T-helper 1 cell (primary cell): ENCODE measurements at places on chromosomes 5 and 9.

GRCh38 chr9:116639251-116639741, 47.8 kb upstream of the TRIM32 start:
- DNase-seq = no peak

DNA sequence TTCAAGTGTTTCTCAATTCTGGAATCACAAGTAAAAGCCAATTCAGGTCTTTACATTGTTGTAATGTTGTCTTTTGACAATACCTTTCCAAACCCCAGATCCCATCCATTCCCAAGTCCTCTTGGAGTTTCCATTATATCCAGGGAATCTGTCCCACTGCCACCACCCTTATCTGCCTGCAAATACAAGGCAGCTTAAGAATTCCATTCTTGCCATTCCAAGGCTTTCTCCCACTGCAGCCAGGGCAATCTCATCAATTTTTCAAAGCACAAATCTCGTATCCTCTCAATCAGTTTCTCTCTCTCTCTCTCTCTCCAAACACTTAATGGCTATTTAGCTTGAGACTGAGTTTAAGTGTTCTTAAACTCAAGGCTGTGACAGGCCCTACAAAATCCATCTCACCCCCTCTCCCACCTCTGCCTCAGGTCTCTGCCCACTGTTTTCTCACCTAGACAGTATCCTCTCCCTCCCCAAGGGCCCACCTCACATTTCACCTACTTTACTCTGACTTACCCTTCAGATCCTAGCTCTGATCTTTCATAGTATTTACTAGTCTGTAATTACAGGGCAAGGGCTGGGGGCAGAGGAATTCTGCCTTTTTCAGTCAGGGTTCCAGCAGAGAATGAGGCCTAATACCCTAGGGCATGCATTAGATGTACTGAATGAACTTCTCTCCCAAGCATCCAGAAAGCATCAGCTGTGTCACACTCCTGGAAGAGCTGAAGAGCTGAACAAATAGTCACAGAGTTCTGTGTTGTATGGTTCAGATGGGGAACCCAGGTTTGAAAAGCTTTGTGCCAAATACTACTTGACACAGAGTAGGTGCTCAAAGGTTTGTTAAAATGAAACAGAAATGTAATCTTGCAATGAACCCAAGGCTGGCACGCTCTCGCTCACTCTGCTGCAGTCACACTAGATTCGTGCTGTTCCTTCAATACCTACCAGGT, 46.0 kb downstream of the RAPGEF1 start:
- no peak for DNase-seq

- DNase-seq = no peak
Observed at GRCh38 chr5:13989832-13990231, 45.3 kb upstream of the DNAH5 start.

DNA sequence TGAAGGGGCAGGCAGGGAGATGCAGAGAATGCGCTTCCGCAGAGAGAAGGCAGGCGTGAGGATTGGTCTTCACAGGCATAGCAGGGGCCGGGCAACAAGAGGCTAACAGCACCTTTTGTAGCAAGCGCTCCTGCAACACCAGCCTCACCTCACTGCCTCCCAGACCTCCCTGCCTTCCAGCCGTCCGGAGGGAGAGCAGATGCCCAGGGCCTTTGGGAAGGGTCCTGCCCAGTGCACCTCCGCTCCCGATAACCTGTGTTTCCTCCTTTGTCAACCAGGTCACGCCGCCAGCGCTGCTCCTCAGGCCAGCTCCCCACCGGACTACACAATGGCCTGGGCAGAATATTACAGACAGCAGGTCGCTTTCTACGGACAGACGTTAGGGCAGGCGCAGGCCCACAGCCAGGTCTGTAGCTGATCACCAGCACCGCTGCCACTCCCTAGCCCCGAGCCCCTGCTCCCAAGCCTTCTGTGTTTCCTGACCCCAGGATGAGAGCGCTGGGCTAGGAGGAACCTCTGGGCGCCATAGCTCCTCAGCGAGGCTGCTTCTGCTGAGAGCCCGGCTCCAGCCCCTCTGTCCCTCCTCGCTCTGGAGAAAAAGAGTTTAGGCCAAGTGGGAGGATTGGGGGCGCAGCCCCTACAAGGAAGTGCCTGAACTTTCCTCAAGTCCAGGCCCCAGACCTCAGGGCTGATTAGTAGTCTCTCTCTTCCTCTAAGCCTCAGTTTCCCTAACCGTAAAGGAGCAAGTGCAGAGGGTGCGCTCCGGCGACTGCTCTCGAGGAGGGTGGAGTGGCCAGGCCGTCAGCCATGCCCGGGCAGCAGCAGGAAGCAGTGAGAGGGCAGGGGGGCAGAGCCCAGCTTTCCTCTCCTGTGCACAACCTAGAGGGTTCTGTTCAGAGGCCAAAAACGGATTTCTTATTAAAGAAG, 28.4 kb upstream of the PRDM12 start:
- no peak for DNase-seq

DNA sequence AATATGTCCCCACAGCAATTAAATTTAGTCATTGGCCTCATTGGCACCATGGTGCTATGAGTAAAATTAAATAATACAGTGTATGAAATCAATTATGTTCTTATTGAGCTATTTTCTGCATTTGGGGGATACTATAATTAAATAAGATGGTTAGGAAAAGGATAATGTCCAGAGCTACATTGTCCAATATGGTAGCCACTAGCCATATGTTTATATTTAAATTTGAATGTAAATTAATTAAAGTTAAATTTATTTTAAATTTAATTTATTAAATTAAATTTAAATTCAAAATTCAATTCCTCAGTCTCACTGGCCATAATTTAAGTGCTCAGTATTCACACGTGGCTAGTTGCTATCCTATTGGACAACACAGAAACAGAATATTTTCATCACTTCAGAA, 115.7 kb downstream of the SPATA31D1 start:
- DNase-seq = no peak

DNA sequence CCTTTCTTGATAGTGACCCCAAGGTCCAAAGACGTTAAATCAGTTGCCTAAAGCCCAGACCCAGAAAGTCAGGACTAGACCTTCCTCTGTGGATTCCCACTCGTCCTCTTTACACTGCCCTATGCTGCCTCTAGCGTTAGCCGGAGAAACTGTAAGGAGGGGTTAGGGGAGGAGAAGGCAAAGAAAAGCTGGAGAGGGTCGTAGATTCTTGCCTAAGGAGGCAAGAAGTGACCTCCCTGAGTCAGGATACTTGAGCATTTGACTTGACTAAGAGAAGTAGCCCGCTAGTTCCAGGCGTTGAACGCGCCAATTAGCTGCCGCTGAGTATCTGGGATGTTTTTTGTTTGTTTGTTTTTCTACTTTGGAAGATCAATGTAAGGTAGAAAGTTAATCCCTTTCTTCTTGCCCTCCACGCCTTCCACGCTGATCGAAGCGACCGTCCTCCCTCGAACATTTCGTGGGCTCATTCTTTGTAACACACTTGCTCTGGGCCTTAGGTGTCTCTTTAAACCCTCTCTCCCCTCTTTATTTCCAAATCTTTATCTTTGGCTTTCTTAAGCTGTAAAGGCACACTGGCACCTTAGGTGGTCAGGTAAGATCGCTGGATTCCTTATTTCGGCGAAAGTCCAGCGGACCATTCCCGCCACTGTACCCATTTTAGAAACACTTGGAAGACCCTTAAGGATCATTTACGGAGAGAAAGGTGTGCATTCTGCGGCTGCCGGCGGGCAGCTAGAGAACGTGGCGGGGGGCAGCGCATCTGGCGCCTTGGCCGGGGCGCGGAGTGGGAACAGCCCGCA, 5.1 kb upstream of the RGMB start:
- no peak for DNase-seq

- DNase-seq = no peak
Observed at GRCh38 chr5:7348168-7348854, 47.6 kb upstream of the ADCY2 start.

DNA sequence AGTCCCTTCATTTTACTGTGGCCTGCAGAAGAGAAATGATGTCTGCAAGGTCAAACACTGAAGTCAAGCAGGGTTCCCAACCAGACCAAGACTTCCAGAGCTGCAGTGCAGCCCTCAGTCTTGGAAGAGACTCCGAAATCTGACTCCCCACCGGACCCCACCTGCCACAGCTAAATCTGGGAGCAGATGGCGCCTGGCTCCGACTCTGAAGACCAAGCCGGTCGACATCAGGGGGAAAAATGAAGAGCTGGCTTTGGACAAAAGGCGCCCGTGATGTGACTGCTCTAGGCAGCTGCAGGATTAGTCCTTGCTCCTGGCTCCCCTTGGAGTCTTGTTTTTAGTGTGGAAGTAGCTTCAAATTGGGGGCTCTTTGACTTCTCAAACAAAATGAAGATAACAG, 72.4 kb upstream of the ZNF622 start:
- no peak for DNase-seq

DNA sequence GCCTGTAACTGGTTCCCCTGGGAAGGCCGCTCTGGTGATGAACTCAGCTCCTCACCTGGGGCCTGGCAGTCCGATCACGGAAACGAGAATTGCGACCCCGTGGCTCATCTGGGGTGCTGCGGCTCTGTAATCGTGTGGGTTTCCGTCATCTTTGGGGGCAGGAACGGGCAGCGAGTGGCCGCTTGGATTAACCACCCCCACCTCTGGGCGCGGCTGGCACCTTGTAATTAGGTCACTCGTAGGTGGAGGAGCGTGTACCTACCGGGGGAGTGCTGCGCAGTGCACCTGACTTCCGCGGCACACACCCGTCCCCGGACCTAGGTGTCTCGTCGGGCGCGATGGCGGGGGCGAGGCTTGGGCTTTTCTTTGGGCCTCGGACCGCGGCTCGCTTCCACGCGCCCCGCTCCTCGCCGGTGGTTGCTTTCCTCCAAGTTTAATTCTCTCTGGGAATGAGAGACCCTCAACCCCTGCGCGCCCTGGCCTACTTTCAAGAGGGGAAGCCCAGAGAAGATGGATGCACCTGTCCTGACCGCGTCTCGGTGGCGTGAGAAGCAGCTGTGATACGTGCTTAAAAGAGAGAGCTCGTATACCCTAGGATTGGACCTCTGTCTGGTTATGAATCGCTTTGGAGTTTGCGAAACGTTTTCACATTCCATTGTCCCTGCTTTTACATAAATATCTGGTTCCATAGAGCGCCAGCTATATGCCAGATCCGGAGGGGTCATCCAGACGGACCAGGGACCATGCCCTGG, 744 bp upstream of the PPP2CA start:
- no peak for DNase-seq

DNA sequence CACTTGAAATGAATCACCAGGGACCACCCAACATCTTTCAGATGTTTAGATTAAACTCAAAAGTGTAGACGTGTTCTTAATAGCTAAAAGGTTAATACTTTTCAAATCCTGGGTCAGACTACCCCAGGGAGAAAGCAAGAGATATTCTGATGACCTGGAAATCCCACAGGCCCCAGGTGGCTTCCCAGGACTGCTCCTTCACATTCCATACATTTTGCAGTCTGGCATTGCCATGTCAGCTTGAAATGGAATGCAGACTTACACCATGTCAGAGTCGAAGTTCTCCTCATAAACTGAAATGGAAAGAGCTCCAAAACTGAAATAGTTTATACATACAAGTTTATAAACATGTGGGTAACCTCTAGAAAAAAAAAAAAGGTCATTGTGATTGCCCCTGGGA, 61.5 kb downstream of the TMEM167A start:
- no peak for DNase-seq

GRCh38 chr5:28714907-28715698, 1676.7 kb upstream of the CDH9 start:
- DNase-seq = no peak

DNA sequence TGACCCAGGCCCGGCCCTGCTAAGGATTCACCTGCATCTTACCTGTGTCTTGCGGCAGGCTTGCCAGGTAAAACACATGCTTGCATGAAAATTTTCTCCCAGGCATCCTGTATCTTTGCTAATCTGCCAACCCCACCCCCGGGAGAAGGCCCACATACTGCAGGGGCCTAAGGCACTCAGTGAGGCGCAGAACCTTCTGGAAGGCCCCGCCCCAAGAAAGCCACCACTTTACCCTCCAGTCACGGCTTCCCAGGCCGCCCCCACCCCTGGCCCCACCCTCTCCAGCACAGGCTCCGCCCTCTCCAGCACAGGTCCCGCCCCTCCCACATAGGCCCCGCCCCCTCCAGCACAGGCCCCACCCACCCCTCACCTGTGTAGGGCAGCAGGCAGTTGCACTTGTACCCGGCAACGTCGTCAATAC, 29.8 kb upstream of the SEC16A start:
- DNase-seq = no peak

- no peak for DNase-seq
Observed at GRCh38 chr9:128153060-128153946, 4.0 kb downstream of the LCN2 start.

DNA sequence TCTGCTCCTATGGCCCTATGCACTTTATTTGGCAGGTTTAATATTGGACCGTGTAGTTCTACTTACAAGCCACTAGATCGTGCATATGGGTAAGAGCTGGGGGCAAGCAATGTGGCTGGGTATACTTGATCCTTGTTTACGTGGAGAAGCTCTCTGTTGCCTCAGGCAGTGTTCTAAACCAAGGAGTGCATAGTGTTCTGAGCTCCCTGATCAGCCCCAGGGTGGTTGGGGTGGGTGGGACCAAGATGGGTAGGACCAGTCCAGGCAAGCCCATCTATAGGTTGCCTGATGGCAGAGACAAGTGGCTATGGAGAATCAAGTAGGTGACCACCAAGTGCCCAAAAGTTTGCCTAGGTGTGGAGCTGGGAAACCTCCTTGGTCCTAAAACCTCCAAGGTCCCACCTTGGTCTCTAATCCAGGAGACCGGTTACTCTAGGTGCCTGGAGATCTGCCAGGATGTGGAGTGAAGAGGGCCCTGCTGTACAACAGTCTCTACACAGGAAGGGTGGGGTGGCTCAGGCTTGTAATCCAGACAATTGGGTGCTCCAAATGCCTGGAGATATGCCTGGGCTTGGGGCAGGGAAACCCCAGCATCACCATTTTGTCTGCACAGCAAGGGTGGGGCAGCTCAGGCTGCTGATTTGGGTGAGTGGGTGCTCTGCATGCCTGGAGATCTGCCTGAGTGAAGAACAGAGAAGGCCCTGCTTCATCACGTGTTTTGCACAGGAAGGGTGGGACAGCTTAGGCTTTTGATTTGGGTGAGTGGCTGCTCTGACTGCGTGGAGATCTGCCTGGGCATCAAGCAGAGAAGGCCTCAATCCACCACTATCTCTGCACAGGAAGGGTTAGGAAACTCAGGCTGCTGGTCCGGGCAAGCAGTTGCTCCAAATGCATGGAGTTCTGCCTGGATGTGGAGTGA, 659.8 kb downstream of the TLE4 start:
- DNase-seq = no peak

DNA sequence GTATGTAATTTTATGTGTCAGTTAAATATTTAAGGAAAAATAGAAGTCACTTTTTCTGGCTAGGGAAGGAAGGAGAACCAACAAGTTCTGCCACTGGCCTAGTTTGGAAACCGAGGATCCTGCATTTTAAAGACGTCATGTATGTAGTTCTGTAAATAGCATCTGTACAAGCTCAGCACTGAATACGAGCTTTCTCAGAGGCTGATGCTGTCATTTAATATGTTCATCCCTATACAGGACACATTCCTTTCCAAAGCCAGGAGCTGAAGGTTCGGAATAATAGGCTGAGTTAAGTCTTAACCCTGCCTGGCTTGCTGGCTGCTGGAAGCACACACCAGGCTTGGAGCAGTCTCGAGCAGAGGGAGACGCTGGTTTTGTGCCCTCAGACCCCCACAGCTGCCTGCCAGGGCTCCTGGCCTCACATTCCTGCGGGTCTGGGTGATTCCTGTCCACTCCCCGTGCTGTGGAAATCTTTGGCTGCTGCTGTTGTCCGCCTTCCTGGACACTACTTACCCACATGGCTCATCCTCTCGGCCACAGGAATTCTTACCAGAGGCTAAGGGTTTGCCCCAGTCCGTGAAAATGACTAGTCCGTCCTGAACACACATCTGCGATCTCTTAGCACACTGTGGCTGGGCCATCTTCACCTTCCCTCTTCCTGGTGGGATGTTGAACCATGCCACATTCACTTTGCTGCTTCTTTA, 36.6 kb downstream of the SLC46A2 start:
- no peak for DNase-seq

- no peak for DNase-seq
Observed at GRCh38 chr9:20524776-20525175, 97.5 kb downstream of the MLLT3 start.
